ENCODE measurements at places on chromosomes 12 and 14. TPM values are rescaled to one million over a fixed set of nuclear protein-coding genes. Genes with fewer than 3 reads are reported as not detected.
A peak's percentile ranks its signal among the peaks of the same experiment; 100 is the strongest.

Gene CAPRIN2
- total RNA-seq = 41.3 TPM

Gene ZC2HC1C
- 2.8 TPM for total RNA-seq

Gene CCNT1
- total RNA-seq = 44.0 TPM

GRCh38 chr12:68633614-68634558, 23.2 kb downstream of the RAP1B start:
- no peak for DNase-seq

GRCh38 chr12:17352164-17352563, 737.8 kb downstream of the RERGL start:
- no peak for DNase-seq

DNA sequence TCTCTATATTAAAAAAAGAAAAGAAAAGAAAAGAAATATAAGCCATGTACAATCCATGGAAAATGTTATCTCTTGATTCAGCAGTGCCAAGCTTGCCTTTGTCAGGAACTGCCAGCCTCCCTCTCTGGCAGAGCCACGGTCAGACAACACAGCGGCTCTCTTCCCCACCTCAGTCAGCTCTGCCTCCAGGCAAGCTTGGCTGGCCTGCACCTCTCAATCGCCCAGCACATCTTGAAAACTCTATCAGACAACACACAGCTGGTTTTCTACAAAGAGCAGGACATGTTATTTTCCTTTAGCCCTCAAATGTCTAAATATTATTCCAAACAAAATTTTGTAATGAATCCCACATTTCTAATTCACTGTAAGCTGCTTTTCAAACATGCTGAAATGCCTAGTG, 20.0 kb upstream of the GCH1 start:
- DNase-seq = no peak

GRCh38 chr12:116282371-116283286, 5.1 kb upstream of the MED13L start:
- no peak for DNase-seq

DNA sequence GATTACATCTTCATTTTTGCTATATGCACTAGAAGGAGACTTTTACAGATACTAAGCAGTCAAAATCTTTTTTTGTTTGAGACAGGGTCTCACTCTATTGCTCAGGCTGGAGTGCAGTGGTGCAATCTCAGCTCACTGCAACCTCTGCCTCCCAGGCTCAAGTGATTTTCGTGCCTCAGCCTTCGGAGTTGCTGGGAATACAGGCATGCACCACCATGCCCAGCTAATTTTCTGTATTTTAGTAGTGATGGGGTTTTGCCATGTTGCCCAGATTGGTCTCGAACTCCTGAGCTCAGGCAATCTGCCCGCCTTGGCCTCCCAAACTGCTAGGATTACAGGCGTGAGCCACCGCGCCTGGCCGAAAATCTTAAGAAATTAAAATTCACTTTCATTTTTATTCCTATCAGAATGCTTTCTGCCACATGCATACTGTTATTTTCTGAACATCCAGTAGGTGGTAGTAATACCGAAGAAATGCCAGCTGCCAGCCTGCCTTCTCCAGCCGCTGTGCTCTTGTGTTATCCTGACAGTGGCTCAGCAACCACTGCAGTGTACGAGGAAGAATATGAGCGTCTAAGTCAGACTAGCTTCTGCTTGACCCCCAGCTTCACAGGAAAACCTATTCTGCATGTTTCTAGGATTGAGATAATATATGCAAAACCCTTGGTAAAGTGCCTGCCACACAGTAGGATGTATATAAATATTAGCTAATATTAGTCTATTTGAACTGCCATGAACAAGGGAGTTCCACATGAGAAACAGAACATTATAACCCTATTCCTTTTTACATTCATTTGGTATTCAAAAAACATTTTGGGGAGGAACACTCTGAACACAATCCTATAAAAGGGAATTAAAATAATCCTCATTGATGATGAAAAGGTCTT, 54.2 kb downstream of the RPAP3 start:
- peak; percentile 54 for DNase-seq

DNA sequence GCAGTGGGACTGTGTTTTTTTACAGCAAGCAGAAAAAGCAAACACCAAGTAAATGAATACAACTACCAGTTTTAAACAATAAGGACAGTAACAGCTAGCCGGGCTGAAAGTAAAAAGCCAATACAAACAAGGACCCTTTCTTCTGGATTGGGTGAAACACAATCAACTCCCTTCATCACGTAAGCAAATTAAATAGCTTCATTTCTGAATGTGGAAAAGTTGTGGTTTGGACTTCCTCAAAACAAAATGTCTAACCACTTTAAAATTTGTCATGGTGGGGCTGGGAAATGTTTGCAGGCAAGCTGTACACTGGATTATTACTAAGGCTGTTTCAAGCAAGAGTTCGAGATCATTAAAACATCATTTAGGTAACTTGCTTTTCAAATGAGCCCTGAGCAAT, 47.4 kb downstream of the TCHP start:
- no peak for DNase-seq

DNA sequence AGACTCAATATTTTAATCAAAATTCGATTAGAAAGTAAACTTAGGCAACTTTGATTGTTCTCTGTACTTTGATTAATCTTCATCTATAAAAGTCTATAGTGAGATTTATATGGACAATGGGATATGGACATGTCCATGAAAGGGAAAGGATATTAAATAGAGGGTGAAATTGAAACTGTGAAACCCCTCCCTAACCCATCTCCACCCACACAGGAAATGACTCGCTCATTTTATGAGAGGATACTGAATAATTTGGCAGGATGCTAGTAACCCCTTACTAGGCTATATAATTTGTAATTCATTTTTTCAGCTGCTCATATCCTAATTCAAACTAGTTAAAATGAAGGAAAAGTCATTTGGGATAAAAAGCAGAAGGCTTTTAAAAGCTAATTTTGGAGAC, 328.0 kb upstream of the ATP2B1 start:
- no peak for DNase-seq
